Osteocyte (in vitro differentiated cells): ENCODE measurements at places on chromosomes 4 and X.

DNA sequence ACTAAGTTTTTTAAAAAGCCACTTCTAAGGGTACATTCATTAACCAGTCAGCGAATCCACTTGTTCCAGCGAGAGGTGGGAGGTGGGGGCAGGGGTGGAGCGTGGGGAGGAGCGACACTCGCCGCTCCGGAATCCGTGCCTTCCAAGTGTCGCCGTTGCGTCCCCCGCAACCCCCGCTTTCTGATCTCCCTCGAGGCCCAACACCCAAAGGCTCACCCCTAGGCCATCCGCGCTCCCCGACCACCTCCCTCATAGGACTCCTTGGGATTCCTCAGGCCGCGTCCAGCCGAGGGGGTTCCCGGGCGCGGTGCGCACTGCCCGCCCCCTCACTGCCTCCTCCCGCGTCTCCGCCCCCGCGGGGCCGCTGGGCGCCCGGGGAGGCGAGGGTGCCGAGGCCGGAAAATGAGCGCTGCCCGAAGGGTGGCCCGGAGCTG is 108.1 kb upstream of the STOX2 start:
- DNase-seq, result no peak

DNA sequence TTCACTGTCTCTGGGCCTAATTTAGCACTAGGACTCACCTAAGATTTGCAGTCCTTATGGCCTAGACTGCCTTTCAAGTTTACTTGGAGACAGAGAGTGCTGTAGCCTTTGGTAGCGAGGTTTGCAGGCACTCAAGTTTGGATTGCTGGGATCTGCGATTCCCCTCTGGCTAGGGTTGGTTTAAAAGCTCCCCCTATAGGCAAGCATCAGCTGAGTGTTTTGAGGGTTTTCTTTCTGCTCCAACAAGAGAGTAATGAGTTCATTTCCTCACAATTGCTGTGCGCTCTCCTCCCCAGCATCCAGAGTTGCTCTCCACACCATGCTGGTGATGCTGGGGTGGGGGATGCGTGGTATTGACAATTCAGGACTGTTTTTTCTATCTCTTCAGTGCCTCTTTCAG is 206.9 kb downstream of the GLUD2 start:
- no peak for DNase-seq

DNA sequence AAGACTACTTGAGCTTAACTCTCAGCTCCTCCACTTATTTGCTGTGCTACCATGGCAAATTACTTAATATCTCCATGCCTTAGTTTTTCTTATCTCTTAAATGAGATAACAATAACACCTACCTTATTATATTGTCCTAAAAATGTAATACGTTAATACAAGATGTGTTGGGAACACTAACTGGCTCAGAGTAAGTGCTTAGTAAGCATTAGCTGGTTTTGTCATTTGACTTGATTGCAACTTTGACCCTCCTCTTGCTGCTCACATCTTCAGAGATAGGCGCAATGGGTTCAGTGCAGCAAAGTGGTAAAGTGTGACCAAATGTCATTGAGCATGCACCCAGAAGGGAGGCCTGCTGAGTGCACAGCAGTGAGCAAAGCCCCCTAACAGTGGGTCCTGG is 294.5 kb upstream of the CLNK start:
- no peak for DNase-seq

GRCh38 chrX:7462110-7462509 is 314.2 kb upstream of the PUDP start:
- DNase-seq, result no peak

DNA sequence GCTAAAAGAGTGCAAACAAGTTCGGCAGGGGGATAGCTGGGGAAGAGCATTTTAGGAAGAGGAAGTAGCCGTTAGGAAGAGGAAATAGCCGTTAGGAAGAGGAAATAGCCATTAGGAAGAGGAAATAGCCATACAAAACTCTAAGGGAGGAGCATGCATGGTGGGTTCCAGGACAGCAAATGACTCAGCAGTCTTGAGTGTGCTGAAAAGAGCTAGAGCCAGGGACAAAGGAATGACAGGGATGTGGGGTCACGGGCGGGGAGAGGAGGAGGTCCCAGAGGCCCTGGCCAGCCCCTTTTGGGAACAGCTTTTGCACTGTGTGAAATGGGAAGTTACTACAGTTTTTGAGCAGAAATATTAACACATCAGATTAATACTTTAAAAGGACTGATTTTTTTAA is 882.6 kb downstream of the TRIML1 start:
- no peak for DNase-seq

- no peak for DNase-seq
Observed at GRCh38 chr4:137310593-137311490, 221.5 kb downstream of the PCDH18 start.

- no peak for DNase-seq
Observed at GRCh38 chr4:113469023-113469390, 292.5 kb downstream of the CAMK2D start.

GRCh38 chr4:127251423-127251822 is 381.3 kb upstream of the INTU start:
- no peak for DNase-seq

DNA sequence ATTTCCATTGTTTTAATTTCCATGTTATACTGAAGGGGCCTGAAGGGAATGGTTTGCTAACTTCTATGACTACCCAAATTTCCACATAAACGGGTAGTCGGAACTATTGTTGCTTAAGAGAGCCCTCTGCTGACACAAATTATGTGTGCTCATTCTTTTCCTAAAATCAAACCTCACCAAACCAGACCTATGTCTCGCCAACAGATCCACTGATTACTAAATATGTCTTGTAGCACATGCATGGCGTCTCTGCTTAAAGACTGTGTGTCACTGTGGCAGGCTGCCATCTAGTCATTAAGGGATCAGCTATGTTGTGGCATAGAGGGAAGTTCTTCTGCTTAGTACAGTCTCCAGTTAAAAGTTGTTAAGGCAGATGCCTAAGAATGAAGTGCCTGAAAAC is 25.1 kb downstream of the PIR start:
- no peak for DNase-seq

- no peak for DNase-seq
Observed at GRCh38 chr4:89829470-89830138, 7.4 kb downstream of the SNCA start.

GRCh38 chr4:143406523-143406922 is 69.8 kb downstream of the GAB1 start:
- peak; percentile 86 for DNase-seq

DNA sequence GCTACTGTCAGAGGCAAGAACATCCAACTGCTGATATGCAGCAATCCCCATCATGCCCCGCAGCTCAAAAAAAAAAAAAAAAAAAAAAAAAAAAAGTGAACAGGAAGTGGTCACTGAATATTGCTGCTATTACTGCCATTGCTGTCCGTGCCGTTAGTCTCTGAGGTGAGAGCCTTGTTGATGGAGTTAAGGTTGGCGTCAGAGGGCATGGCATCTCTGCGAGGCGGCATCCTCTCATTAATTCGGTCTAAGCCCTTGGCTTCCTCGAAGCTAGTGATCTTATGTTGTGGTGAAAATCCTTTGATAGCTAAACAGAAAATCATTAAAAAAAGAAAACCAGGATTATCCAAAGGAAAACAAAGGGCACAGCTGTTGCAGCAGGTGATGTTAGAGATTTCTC is 321.6 kb downstream of the PPP3CA start:
- DNase-seq, result no peak

GRCh38 chrX:16797358-16797757 is 11.1 kb downstream of the TXLNG start:
- DNase-seq, result no peak

DNA sequence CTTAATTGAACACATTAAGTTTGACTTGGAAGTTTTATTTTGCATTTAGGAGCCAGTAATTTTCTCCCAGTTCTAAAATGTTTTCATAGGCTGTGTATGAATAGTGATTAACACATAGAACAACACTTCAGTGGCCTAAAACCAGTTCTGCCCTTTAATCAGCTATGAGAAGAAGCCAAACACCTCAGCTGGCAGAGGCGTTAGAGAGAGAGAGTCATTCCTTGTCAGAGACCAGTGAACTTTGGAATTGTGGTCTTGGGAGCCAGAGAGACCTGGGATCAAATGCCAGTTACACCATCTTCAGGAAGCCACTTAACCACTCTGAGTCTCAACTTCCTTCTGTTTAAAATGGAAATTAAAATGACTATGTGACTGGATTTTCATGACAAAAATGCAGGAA is 39.3 kb upstream of the PRPS2 start:
- no peak for DNase-seq

DNA sequence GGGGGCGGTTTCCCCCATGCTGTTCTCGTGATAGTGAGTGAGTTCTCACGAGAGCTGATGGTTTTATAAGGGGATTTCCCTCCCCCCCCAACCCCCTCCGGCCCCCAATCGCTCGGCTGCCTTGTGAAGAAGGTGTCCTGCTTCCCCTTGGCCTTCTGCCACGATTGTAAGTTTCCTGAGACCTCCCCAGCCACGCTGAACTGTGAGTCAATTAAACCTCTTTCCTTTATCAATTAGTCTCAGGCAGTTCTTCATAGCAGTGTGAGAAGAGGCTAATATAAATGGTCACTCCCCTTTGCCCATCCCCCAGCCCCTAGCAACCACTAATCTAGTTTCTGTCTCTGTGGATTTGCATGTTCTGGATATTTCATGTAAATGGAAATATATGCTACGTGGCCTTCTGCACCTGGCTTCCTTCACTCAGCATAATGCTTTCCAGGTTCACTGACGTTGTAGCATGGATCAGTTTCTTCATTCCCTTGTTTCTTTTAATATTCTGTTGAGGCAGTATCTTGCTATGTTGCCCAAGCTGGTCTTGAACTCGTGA is 16.4 kb downstream of the GPR143 start:
- DNase-seq, result no peak

DNA sequence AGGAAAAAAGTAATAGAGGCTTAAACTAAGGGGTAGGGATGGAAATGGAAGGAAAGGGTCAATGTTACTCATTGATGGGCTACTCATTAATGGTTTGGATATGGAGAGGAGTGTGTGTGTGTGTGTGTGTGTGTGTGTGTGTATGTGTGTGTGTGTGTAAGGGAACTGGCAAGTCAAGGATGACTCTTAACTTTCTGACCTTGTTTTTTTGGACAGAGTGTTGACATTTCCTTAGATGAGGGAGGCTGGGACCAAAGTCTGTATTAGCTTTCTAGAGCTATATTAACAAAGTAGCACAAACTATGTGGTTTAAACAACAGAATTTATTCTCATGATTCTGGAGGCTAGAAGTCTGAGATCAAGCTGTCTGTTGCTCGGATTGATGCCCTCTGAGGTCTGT is 202.7 kb downstream of the GBA3 start:
- no peak for DNase-seq

GRCh38 chrX:112968351-112969133 is 127.9 kb upstream of the AMOT start:
- DNase-seq, result no peak

DNA sequence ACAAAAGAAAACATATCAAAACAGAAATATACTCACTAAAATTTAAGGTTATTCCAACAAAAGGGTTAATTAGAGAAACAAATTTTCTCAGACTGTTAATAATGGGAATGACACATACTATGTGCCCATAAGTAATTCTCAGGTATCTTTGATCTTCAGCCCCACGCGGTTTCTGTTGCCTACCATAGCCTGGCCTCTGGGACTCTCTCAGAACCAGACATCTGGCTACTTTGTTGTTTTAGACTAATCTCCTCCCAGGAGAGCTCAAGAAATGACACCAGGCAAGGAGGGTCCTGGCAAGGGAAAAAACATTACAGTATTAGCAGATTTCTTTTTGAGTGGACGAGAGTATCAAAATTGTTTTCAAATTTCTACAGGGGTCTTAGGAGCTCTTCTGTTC is 43.7 kb downstream of the SLC10A7 start:
- no peak for DNase-seq

DNA sequence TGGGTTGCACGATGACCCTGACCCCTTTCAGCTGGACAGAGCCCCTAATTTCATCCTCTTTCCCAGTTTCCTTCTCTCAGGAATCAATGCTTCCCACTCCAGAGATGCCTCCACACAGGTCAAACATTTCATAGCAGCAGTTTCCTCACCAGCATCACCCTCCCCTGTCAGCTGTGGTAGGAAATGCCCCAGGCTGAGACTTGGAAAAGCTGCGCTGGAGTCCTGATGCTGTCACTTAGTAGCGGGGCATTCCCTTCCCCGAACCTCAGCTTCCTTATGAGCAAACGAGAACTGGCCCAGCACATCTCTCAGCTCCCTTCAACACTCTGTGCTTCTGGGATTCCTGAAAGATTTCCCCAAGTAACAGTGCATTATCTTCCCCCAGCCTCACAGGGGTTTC is 2.7 kb downstream of the GJB1 start:
- DNase-seq, result no peak

- DNase-seq, result no peak
Observed at GRCh38 chr4:8230033-8230432, 30.9 kb downstream of the SH3TC1 start.

- DNase-seq, result no peak
Observed at GRCh38 chr4:176288020-176288419, 19.0 kb upstream of the ASB5 start.

GRCh38 chr4:145551660-145552059 is 67.5 kb upstream of the MMAA start:
- no peak for DNase-seq

DNA sequence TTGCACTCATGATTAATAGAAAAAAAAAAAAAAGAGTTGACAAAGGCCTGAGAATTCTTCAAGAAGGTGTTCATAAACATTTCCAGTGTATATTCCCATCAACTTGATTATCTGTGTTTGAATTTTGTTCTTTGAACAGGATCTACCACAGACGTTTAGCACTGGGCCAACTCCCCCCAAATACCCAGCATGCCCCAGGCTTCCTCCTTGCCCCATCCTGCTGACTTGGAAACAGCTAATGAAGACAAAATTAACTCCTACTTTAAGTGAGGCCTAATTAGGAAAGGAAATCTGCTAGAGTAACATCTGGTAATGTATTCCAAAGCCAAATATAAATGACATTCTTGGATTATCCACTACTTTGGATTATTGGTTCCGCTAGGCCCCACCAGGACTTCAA is 52.5 kb downstream of the PPARGC1A start:
- DNase-seq, result no peak

- DNase-seq, result no peak
Observed at GRCh38 chrX:20181598-20182329, 40.1 kb upstream of the EIF1AX start.

GRCh38 chr4:33226133-33226532 is 2506.0 kb downstream of the PCDH7 start:
- no peak for DNase-seq

GRCh38 chrX:115632455-115632854 is 71.5 kb downstream of the PLS3 start:
- DNase-seq, result no peak
